Left renal pelvis (tissue), 4 donors: ENCODE measurements at places on chromosomes 5 and 9. TPM values are rescaled to one million over a fixed set of nuclear protein-coding genes. Genes with fewer than 3 reads are reported as not detected.

- no peak for DNase-seq
Measured at GRCh38 chr5:135029477-135030122, 4.4 kb downstream of the PITX1 start.

DNA sequence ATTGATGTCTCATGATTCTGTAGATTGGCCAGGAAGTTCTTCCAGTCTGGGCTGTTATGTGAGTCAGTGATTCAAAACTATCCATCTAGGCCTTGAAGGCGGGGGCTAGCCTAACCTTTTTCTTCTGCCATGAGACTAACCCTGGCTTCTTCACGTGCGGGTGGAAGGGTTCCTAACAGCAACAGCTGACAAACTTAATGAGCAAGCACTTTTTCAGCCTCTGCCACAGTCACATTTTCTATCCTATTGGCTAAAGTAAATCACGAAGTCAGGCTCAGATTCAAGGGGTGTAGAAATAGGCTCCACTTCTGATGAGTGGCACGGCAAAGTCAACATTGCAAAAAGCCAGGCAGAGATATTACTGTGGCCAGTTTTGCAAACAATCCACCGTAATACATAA lies 68.4 kb downstream of the STK32A start:
- DNase-seq, result no peak

DNA sequence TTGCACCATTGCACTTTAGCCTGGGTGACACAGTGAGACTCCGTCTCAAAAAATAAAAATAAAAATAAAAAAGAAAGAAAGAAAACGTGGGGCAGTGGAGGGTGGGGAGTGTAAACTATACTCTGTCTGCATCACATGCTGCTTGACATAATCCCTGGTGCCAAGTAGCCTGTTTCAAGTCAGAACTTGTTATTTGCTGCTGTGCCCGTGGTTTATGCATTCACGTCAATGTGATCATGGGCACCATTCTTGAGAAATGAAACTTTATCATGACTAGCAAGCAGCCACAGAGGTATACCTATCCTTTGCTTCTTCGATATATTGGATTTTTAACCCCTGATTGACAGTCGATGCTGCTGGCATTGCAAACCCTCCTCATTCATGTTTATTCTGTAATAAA lies 4.1 kb upstream of the SMU1 start:
- DNase-seq, result no peak

GRCh38 chr5:29252390-29252789 lies 1941.1 kb upstream of the CDH6 start:
- DNase-seq, result no peak

DNA sequence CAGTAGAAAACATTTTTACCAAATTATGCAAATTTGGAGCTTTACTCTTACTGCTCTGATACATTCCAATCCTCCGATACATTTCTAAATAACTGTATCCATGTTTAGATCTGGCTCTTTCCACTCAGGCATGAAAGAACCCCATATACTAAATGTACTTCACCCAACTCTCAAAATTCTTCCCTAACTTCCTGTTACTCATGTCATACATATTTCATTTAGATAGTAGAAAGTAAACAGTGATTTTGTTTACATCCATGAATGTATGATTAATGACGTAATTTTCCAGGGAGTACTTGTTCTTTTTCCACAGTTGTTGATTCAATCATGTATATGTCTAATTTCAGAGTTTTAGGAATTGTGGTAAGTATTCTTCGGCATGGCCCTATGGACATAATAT lies 1426.5 kb upstream of the C9orf72 start:
- DNase-seq, result no peak

- DNase-seq, result no peak
Measured at GRCh38 chr9:126127591-126127990, 199.0 kb upstream of the MVB12B start.

TERT gene
- 0.05 TPM for polyA plus RNA-seq

- no peak for DNase-seq
Measured at GRCh38 chr5:133936651-133937015, 31.8 kb downstream of the C5orf15 start.

GRCh38 chr9:22623236-22623635 lies 176.6 kb downstream of the DMRTA1 start:
- DNase-seq, result no peak

PTPRD gene
- polyA plus RNA-seq, result 119 TPM

LEAP2 gene
- polyA plus RNA-seq, result 4.7 TPM
